Mesothelial cell of epicardium (in vitro differentiated cells): ENCODE measurements at places on chromosomes 7 and 10.

DNA sequence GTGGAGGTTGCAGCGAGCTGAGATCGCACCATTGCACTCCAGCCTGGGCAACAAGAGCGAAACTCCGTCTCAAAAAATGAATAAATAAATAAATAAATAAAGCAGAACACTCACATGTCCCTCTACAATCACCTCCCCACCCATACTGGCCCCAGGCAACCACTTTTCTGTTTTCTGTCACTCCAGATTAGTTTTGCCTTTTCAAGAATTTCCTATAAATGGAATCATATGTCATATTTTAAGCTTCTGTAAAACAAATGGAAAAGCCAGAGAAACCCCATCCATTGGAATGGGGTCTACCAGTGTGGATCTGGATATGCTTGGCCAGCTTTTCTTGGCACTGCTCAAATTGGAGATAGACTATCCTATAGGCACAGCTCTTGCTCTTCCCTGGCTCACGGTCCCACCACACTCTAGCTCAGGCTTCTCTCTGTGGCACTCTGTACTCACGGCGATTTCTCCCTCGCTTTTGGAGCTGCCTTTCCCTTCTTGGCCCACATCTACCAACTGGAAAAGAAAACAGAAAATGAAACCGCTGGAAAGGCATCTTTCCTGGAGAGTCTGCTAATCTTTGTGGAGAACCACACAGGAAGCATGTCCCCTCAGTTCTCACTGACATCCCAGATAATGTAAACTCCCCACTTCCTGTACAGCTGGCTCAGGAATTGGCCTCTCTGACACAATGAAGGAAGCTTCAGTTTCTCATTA lies 210.1 kb downstream of the JCAD start:
- peak overlapping the region; percentile 88 for H3K27ac ChIP-seq
- H3K36me3 ChIP-seq = peaks cover 6% of the 10 kb centered on the region
- H3K4me3 ChIP-seq = peak overlapping the region; percentile 24
- H3K27me3 ChIP-seq = no peaks in the 10 kb centered on the region
- DNase-seq = no peak
- H3K4me1 ChIP-seq = peaks cover 15% of the 10 kb centered on the region

DNA sequence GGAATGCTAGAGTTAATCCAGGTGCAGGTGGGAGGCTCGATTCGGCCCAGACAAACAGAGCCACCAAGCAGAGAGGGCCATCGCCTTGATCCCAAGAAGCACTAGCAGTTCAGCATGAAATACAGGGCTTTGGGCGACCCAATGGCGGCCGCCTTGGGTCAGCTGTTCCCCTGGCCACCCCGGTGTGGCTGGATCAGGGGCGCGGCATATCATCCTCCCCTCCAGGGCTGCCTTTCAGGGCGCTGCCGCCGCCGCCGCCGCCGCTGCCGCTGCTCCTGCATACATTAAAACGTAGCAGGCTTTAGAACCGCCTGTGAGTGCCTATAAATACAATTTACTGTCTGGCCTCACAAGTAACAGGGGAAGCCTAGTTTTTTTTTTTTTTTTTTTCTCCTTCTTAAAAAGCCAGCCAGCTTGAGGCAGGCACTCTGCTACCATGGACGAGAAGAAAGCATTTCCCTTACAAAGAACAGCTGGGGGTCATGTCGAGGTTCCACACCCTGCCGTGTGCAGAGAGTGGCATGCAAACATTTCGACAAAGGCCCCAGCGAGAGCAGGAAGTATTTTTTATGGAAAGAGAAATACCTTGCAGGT lies 57.7 kb upstream of the EFCAB10 start:
- H3K36me3 ChIP-seq = peaks cover 11% of the 10 kb centered on the region
- H3K27ac ChIP-seq = peak overlapping the region; percentile 76
- peak overlapping the region; percentile 41 for H3K4me3 ChIP-seq
- H3K27me3 ChIP-seq = no peaks in the 10 kb centered on the region
- peak; percentile 55 for DNase-seq
- peaks cover 31% of the 10 kb centered on the region for H3K4me1 ChIP-seq

DNA sequence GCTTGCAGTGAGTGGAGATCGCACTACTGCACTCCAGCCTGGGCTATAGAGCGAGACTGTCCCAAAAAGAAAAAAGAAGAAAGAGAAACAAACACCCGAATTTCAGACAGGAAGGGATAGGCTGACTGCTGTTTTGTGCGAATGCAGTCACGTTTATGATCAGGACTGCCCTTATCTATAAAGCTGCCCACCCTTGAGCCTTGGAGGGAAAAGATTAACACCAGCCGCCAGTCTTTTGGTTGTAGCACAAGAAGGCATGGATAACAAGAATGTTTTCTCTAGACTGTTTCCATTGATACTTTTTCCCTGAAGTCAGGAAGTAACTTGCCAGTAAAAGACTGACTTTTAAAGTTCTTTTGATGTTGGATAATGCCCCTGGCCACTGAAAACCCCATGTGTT lies 314.0 kb downstream of the BICC1 start:
- H3K4me3 ChIP-seq = no peak overlapping the region
- H3K4me1 ChIP-seq = peaks cover 79% of the 10 kb centered on the region
- H3K27ac ChIP-seq = peak overlapping the region; percentile 51
- no peaks in the 10 kb centered on the region for H3K36me3 ChIP-seq
- H3K27me3 ChIP-seq = no peaks in the 10 kb centered on the region

DNA sequence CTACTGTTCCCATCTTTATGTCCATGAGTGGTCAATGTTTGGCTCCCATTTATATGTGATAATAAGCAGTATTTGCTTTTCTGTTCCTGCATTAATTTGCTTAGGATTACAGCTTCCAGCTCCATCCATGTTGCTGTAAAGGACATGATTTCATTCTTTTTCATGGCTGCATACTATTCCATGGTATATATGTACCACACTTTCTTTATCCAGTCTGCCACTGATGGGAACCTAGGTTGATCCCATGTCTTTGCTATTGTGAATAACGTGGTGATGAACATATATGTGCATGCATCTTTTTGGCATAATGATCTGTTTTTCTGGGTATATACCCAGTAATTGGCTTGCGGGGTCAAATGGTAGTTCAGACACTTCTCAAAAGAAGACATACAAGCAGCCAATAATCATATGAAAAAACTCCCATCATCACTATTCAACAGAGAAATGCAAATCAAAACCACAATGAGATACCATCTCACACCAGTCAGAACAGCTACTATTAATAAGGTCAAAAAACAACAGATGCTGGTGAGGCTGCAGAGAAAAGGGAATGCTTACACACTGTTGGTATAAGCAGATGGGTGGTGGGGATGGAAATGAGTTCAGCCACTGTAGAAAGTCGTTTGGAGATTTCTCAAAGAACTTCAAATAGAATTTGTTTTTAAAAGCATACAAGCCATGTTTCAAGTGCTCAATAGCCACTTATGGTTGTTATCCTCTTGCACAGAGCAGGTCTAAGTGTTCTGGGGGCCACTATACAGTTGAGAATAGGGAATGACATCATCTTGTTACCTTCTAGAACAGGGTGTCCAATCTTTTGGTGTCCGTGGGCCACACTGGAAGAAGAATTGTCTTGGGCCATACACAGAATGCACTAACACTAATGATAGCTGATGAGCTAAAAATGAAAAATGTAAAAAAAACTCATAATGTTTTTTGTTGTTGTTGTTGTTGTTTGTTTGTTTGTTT lies 23.2 kb upstream of the SDK1 start:
- peaks cover 2% of the 10 kb centered on the region for H3K4me1 ChIP-seq

- no peaks in the 10 kb centered on the region for H3K27me3 ChIP-seq
- H3K36me3 ChIP-seq = peaks cover 7% of the 10 kb centered on the region
- H3K4me1 ChIP-seq = peaks cover 14% of the 10 kb centered on the region
- no peak overlapping the region for H3K4me3 ChIP-seq
- no peak overlapping the region for H3K27ac ChIP-seq
Measured at GRCh38 chr7:3691478-3692158, 390.6 kb downstream of the SDK1 start.

- DNase-seq = no peak
- H3K4me3 ChIP-seq = peak overlapping the region; percentile 13
- H3K36me3 ChIP-seq = peaks cover 11% of the 10 kb centered on the region
- H3K27me3 ChIP-seq = no peaks in the 10 kb centered on the region
- H3K27ac ChIP-seq = peak overlapping the region; percentile 10
Measured at GRCh38 chr10:92846-93245, 42.4 kb upstream of the ZMYND11 start.

DNA sequence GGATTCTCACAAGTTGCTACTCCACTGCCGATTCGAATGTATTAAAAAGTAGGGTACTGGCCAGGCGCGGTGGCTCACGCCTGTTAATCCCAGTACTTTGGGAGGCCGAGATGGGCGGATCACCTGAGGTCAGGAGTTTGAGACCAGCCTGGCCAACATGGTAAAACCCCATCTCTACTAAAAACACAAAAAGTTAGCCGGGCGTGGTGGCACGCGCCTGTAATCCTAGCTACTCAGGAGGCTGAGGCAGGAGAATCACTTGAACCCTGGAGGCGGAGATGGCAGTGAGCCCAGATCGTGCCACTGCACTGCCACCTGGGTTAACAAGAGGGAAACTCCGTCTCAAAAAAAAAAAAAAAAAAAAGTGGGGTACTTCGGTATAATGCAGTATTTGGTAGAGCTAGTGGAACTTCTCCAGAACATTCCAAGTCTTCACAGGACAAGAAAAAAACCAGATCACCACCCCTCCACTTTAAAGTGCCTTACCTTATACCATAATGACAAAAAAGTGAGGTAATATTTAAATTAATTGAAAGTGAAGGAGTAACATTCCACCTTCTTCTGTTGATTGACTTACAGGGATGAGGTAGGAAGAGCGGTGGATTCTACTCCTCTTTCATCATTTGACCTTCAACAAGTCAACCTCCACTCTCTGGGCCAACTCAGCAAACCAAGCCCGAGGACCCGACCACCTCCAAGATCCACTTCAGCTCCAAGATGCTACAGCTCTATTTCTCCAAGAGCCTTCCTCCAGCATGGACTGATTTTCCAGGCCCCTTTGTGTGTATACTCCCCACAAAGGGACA lies 2.0 kb downstream of the BAZ1B start:
- no peak for DNase-seq
- H3K36me3 ChIP-seq = peaks cover 18% of the 10 kb centered on the region
- H3K4me1 ChIP-seq = peaks cover 32% of the 10 kb centered on the region
- peak overlapping the region; percentile 92 for H3K27ac ChIP-seq

- no peak for DNase-seq
- peaks cover 10% of the 10 kb centered on the region for H3K4me1 ChIP-seq
- H3K4me3 ChIP-seq = no peak overlapping the region
- H3K27me3 ChIP-seq = no peaks in the 10 kb centered on the region
Measured at GRCh38 chr10:21080261-21080660, 183.2 kb upstream of the NEBL start.

GRCh38 chr7:151141311-151141854 lies 26.1 kb downstream of the GBX1 start:
- H3K27me3 ChIP-seq = no peaks in the 10 kb centered on the region
- H3K36me3 ChIP-seq = peaks cover 27% of the 10 kb centered on the region
- peaks cover 2% of the 10 kb centered on the region for H3K4me1 ChIP-seq
- H3K27ac ChIP-seq = no peak overlapping the region
- no peak overlapping the region for H3K4me3 ChIP-seq
- no peak for DNase-seq

- H3K27ac ChIP-seq = no peak overlapping the region
- peaks cover 13% of the 10 kb centered on the region for H3K36me3 ChIP-seq
- no peaks in the 10 kb centered on the region for H3K4me1 ChIP-seq
- H3K27me3 ChIP-seq = no peaks in the 10 kb centered on the region
- H3K4me3 ChIP-seq = no peak overlapping the region
Measured at GRCh38 chr7:36249091-36249490, 96.0 kb downstream of the EEPD1 start.

GRCh38 chr10:129345763-129346162 lies 121.3 kb upstream of the MGMT start:
- no peaks in the 10 kb centered on the region for H3K4me1 ChIP-seq
- no peak overlapping the region for H3K4me3 ChIP-seq
- peaks cover 14% of the 10 kb centered on the region for H3K27me3 ChIP-seq
- no peak for DNase-seq

DNA sequence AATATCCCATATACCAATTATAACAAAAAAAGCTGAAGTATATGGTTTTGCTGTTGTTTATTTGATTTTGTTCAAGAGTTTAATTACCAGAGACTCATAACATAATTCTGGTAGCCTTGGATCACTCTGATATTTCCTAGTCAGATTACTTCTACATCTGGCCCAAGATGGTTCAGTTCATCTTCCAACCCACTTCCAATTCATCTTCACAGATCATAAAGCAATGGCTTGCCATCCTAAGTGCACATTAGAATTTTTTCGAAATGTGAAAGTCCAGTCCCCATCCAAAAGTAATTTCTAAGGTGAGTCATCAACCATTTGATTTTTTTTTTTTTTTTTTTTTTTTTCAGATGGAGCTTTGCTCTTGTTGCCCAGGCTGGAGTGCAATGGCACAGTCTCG lies 8.0 kb upstream of the HIBADH start:
- no peaks in the 10 kb centered on the region for H3K36me3 ChIP-seq
- no peaks in the 10 kb centered on the region for H3K27me3 ChIP-seq
- no peak overlapping the region for H3K27ac ChIP-seq
- H3K4me1 ChIP-seq = no peaks in the 10 kb centered on the region
- no peak overlapping the region for H3K4me3 ChIP-seq
- no peak for DNase-seq

DNA sequence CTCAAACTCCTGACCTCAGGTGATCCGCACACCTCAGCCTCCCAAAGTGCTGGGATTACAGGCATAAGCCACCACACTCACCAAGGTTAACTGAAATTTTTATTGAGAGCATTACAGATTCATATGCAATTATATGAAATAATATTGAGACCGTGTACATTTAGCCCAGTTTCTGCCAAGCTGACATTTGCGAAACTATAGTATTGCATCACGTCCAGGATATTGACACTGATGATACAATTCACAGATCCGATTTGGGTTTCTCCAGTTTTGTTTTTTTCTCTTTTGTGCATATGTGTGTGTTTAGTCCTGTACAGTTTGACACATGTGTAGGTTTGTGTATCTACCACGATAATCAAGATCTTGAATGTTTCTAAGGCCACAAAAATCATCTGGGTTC lies 627.9 kb upstream of the FOXK1 start:
- no peak overlapping the region for H3K27ac ChIP-seq
- no peak for DNase-seq
- H3K36me3 ChIP-seq = peaks cover 2% of the 10 kb centered on the region

DNA sequence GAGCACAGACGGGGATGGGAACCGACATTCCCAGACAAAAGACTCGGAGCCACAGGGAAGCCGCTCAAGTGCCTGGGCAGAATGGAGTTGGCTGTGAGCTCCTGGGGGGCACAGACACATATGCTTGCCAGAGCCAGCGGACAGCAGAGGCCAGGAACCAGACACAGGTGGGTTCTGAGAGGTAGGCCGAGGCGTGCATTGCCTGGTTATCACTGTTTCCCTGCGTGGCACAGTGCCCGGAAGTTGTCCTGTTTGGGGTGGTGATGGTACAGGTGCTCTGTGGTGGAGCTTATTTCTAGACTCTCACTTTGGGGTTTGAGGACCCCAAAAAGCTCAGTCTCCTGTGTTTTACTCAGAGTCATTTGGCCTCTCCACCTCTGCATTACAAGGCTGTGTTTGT lies 2.5 kb downstream of the PALD1 start:
- no peak overlapping the region for H3K27ac ChIP-seq
- H3K27me3 ChIP-seq = peaks cover 42% of the 10 kb centered on the region
- no peak overlapping the region for H3K4me3 ChIP-seq
- H3K4me1 ChIP-seq = peaks cover 5% of the 10 kb centered on the region
- no peaks in the 10 kb centered on the region for H3K36me3 ChIP-seq

GRCh38 chr10:98425511-98426352 lies 10.8 kb upstream of the PYROXD2 start:
- H3K27ac ChIP-seq = no peak overlapping the region
- no peak overlapping the region for H3K4me3 ChIP-seq
- H3K27me3 ChIP-seq = no peaks in the 10 kb centered on the region
- H3K36me3 ChIP-seq = peaks cover 6% of the 10 kb centered on the region
- no peaks in the 10 kb centered on the region for H3K4me1 ChIP-seq
- no peak for DNase-seq
